ENCODE measurements at places on chromosomes 6 and 20.

DNA sequence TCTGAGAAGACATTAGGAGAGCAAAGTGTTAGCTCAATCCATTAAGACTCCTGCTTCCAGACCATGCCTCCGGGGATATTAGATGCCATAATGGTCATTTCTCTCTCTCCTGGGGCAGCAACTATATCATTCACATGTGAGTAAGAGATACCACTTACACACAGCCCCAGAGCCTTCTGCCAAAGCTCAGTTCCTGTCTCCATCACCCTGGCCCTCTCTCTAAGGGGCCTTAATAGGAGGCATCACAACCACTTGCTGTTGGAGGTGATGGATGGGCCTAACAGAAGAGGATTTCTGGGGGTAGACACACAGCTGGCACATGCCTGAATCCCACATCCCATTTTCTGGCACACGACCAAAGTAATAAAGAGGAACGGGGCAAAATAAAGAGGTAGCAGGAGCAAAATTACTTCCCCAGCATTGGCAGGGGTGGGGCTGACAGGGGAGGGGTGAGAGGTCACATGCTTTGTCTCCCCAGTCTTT, 34.0 kb upstream of the VSTM2L start:
- DNase-seq = no peak

GRCh38 chr6:54135665-54136369, 24.6 kb downstream of the MLIP start:
- DNase-seq = no peak

DNA sequence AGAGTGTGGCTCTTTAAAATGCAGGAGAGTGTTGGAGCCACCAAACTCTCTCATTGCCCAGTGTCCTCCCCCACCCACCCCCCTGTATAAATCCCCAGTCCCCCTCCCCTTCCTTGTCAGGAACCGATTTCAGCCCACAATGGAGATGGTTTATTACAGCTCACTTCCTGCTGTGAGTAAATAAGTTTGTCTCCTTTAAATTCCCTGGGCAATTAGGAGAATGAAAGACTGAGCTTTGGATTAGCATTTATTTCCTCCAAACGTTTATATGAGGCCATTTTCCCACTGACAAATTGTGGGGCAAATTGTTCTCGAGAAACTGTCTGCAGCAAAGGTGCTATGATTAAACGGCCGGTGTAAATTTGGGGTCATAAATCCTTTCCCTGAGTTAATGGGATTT, 128.8 kb downstream of the DHX35 start:
- no peak for DNase-seq

GRCh38 chr6:11848346-11848651, 69.7 kb upstream of the ADTRP start:
- no peak for DNase-seq

DNA sequence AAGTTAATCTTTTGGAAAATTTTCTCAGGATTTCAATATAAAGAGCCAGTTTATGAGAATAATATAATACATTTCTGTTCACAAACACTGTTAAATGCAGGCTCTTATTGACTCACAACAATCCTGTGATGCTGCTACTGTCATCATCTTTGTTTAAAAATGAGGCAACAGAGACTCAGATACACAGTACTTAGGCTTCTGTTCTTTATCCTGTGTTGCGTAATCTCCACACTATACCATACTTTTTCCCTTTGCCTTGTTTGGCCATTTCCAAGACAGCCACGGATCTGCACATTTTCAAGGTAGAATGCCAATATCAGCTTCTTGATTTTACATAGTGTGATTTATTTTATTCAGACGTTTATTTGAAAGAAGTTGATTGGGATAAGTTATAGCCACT, 699.0 kb upstream of the CITED2 start:
- no peak for DNase-seq

GRCh38 chr20:34525709-34526416, 9.6 kb downstream of the DYNLRB1 start:
- no peak for DNase-seq

DNA sequence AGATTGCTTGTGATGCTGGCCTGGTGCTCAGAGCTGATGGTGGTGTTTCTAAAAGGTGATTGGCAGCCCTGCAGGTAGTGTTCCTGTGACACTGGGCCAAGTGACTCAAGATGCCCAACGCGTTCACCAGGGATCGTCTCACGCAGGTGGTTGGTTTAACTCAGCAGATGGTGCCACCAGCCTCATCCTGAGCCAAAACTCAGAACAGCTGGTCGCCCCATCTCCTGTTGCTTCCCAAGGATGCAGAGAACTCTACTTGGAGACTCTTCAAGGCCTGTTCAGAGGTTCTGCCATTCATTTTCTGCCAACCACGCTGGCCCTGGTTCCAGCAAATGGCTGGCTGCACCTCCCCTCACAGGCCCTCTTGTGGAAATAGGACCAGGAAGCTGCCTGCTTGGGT, 394.4 kb downstream of the CDH26 start:
- no peak for DNase-seq

GRCh38 chr6:138157986-138158638, 3.6 kb upstream of the ARFGEF3 start:
- no peak for DNase-seq

GRCh38 chr6:158396136-158396535, 83.9 kb downstream of the TULP4 start:
- DNase-seq = no peak

- DNase-seq = no peak
Measured at GRCh38 chr20:33296206-33296605, 13.2 kb downstream of the BPIFB1 start.

DNA sequence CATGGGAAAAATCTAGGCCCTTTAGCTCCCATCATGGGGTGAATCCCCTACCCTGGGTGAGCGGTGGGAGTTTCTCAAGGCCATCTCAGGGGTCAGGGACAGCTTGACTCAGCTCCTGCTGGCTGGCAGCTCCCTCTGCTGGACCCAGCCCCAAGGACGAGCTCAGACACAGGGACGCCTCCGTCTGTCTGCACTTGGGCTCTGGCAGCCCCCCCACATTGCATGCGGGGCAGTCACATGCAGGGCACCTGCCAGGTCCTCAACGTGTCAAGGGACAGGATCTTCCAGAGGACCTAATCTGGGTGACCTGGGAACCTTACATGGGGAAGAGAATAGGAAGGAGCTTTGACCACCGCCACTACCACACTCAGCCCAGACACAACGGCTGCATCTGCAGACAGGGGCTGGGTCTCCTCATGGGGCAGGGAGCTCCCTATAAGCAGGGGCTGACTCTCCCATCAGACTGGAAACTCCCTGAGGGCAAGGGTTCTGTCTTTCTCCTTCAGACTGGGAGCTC, 173.4 kb downstream of the MRPL14 start:
- no peak for DNase-seq

GRCh38 chr6:127078669-127079068, 39.8 kb upstream of the RSPO3 start:
- DNase-seq = no peak

DNA sequence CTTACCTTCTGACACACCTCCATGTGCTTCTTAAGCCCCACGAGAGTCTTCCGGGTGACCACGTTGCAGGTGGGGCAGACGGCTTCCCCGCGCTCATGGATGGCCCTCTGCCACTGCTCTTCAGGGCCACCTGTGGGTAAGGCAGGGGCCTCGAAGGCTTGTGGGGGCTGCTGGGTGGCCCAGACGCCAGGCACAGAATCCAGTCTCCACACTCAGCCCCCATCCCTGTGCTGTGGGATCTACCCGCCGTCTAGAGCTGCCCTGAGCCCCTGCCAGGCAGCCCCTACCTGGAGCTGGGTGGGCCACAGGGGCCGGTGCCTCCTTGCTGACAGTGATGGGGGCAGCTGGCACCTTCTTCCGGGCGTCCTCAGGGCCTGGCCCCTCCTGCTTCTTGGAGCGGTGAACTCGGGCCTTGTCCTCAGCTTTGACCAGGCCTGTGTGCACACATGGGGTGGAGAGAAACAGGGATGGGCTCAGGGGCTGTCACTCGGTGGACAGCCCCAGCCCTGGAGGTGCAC, 5.9 kb downstream of the ZNF512B start:
- no peak for DNase-seq

GRCh38 chr6:31658158-31658688, 2.4 kb downstream of the C6orf47 start:
- DNase-seq = no peak

- no peak for DNase-seq
Measured at GRCh38 chr20:20425823-20426654, 58.1 kb downstream of the INSM1 start.

DNA sequence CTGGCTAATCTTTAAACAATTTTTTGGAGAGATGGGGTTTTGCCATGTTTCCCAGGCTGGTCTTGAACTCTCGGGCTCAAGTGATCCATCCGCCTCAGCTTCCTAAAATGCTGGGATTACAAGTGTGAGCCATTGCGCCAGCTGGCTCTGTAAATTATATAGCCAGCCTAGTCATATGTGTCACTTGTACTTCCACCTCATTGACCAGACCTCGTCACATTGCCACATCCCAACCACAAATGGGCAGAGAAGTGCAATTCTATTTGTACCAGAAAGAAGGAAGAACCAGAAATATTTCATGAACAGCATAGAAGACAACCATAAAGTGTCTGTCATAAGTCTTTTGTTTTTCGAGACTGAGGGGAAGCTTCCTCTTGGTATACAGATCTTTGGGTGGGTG, 304.9 kb upstream of the RNF24 start:
- DNase-seq = no peak

- DNase-seq = no peak
Measured at GRCh38 chr20:1436263-1436662, 30.4 kb downstream of the NSFL1C start.

- no peak for DNase-seq
Measured at GRCh38 chr20:46253391-46253790, 54.9 kb downstream of the CDH22 start.

DNA sequence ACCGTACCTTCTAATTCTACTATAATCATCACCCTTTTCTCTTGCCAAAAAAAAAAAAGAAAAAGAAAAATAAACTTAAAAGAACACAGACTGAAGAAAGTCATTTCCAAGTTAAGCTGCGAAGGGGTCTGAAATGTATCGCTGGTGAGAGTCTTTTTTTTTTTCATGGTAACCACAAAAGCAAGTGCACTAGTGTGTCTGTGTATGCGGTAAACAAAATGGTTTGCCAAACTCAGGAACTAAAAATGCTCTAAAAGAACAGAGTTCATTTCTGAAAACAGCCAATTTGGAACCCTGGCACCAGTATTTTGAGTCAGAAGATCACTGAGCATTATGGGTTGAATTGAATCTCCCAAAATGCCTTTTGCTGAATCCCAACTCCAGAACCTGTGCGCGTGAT, 46.6 kb downstream of the CDH4 start:
- no peak for DNase-seq

DNA sequence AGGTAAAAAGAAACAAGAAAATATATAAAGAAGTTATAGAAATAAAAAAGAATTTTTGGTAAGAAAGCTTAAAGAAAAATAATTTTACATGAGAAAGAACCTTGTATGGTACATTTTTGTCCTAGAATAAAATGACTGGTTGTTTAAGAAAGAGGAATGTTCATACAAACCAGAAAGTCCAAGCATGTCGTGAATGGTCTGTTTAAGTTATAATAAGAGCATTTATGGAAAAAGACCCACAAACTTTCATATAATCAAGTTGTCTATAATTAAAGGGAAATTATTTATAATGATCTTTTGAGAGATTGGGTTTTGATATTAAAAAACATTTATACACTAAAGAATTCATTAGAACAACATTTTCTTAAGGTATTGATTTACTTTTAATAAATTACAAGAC, 27.8 kb upstream of the FAM110A start:
- no peak for DNase-seq

- no peak for DNase-seq
Measured at GRCh38 chr6:11050731-11051130, 6.6 kb upstream of the ELOVL2 start.

DNA sequence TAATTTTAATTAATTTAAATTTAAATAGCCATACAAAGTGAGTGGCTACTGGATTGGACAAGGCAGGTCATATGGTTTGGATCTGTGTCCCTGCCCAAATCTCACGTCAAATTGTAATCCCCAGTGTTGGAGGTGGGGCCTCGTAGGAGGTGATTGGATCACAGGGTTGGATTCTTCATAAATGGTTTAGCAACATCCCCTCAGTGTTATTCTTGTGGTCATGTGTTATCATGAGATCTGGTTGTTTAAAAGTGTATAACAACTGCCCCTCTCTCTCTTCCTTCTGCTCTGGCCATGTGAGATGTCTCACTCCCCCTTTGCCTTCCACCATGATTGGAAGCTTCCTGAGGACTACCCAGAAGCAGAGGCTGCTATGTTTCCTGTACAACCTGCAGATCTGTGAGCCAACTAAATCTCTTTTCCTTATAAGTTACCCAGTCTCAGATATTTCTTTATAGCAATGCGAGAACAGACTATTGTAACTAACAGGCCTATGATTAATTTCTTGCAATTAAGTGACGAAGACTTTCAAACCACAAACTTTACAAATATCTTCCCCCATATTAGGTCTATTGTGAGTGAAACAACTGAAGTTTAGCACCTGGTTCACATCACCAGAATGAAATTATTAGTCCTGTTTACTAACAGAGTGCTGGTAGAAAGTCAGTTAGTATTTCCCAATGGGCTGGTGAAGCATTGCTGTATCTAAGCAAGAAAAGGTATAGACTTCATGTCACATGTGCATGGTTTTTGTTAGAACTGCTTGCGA, 60.0 kb upstream of the TNFAIP3 start:
- DNase-seq = no peak

- DNase-seq = no peak
Measured at GRCh38 chr6:43803055-43803782, 33.2 kb downstream of the VEGFA start.

GRCh38 chr6:47098570-47098993, 56.5 kb upstream of the ADGRF1 start:
- DNase-seq = no peak

DNA sequence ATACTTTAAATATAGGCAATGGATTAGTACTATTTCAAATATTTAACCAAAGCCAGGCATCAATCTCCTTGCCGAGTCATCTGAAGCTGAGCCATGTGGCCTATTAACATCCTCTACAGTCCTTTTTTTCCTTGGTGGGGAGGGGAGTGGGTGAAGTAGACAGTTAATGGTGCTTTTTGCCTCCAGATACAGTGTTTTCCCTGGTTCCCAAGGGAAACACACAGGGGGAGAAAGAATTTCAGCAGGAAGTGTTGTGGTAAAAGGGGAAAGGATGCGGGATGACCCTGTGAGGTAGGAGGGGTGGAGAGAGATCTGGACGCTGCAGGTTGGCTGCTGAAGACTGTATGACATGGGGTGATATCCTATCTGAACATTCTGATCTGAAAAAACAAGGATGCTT, 9.6 kb downstream of the CLDN20 start:
- no peak for DNase-seq

GRCh38 chr6:83767033-83767432, 58.1 kb upstream of the SNAP91 start:
- DNase-seq = no peak

DNA sequence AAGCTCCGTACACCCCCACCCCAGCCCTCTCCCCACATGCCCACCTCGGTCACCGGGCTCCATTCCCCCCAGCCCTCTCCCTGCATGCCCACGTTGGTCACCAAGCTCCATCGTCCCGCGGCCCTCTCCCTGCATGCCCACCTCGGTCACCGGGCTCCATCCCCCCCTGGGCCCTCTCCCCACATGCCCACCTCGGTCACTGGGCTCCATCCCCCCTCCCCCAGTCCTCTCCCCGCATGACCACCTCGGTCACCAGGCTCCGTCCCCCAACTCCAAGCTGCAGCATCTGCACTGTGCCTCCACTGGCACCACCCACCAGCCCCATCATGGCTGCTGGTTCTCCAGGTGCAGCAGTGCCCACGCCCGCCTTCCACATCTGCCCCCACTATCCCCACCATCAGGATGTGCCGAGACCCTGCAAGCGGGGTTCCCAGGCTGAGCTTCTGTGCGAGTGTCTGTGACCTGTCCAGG, 16.8 kb downstream of the TAF4 start:
- no peak for DNase-seq

All from activated CD4-positive, alpha-beta T cell treated with anti-CD3 and anti-CD28 coated beads, Interleukin-2, Interleukin-6, amounts not matched to agents 100 ng/mL and 50 ng/mL, durations not matched to agents 16 hours and 8 hours (primary cell).